ENCODE measurements at places on chromosomes 3 and 15.
A peak's percentile ranks its signal among the peaks of the same experiment; 100 is the strongest.

DNA sequence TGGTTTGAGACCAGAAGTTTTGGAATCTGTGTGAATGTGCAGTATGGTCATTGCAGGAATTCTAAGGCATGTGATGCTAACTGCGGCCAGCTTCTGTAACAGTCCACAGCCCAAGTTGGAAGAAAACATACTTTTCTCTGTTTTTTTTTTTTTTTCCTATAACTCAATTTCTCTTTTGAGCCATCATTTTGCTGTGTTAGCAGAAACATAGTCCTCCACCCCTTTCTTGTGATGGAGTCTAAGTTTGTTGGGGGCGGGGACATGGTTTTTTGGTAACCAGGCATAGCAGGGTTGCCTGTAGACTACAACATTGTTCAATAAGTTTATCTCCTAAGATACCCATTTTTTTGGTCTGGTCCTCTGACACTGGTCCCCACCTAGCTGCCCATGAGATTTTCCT, 223.2 kb upstream of the ONECUT1 start:
- no peak for DNase-seq

- peak; percentile 15 for DNase-seq
Measured at GRCh38 chr15:33547876-33548275, 237.1 kb downstream of the RYR3 start.

DNA sequence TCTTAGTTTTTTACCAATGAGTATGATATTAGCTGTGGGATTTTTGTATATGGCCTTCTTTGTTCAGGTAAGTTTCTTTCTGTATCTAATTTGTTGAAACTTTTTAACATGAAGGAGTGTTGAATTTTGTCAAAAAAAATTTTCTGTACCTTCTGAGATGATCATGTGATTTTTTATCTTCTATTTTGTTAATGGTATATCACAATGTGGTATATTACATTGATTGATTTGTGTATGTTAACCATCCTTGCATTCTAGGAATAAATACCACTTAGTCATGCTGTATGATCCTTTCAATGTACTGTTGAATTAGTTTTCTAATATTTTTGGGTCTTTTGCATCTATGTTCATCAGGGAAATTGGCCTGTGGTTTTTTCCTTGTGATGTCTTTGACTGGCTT, 92.5 kb upstream of the MNS1 start:
- no peak for DNase-seq

DNA sequence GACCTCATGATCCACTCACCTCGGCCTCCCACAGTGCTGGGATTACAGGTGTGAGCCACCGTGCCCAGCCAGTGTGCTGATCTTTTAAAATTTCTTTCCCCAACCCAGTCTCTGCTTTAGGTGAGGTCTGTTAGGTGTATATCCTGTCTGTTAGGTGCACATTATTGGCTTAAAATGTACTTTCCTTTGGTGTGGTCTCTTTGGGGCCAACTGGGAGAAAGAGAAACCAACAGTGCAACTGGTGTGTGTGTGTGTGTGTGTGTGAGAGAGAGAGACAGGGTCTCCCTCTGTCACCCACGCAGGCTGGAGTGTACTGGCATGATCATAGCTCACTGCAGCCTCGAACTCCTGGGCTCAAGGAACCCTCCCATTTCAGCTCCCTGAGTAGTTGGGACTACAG, 50.3 kb upstream of the GNB5 start:
- no peak for DNase-seq

DNA sequence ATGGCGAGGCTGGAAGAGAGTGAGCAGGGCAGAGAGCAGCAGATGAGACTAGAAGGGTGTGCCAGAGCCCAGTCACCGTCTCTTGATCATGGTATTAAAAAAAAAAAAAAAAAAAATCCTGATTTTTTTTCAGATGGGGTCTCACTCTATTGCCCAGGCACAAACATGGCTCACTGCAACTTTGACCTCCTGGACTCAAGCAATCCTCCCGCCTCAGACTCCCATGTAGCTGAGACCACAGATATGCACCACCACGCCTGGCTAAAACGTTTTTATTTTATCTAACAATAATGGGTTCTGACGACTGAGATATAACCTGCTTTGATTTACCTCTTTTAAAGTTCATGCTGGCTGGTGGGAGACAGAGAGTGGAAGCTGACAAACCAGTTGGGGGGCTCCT, 4.0 kb downstream of the GNB4 start:
- DNase-seq: no peak

GRCh38 chr3:126523745-126524428, at the start of gene CHST13:
CHST13 (plus strand) TSS chr3:126524155; CDS start chr3:126524333, 178 bp downstream.
- peak; percentile 12 for DNase-seq

GRCh38 chr15:85542895-85543331, 162.5 kb downstream of the AKAP13 start:
- DNase-seq: peak; percentile 29

DNA sequence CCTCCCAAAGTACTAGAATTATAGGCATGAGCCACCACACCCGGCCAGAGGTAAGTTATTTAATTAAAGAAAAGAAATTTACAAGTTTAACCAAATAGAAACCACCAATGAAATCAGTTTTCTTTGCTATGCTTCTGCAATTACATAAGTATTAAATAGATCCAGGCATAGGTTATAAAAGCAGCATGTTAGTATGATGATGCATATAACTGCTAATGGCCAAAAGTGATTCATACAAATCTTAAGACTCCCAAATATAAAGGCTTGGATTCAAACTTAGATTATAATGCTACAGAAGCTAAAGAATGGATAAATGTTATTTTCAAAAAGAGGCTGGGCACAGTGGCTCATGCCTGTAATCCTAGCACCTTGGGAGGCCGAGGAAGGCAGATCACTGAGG, 32.8 kb upstream of the HDC start:
- no peak for DNase-seq

GRCh38 chr3:149618151-149619123, 39.4 kb downstream of the WWTR1 start:
- no peak for DNase-seq

GRCh38 chr15:70672081-70672480, 91.3 kb downstream of the UACA start:
- DNase-seq: no peak

- no peak for DNase-seq
Measured at GRCh38 chr3:7646851-7647250, 785.9 kb downstream of the GRM7 start.

DNA sequence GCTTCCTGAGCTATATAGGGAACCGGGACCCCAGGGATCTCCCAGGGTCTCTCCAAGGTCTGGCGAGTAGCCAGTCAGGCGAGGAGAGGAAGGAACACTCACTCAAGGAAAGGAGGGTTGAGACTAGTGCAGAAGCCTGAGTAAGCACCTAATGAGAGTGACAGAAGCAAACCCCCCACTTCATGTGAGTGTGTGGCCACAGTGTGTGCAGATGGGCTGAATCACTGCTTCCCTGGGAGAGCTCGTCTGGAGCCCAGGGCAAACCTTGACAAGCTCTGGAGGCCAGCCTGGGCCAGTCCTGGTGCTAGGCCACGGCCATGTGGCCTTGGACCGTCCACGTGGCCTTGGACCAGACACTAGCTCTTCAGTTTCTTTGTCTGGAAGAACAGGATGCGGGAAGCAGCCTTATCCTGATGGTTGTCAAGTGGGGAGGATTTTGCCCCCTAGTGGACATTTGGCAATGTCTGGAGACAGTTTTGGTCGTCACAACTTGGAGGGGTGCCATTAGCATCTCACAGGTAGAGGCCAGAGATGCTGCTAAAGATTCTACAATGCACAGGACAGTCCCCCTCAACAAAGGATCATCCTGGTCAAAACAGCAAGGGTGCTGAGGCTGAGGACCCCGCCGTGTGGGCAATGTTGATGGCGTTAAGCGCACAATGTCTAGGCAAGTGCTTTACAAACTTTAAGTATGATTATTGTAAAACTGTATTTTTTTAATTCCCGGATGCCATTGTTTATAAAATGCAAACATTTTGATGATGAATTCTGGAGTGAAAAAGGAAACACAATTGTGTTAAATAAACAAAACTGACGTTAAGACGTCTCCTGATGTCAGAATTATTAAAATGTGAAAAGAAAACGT, 34.8 kb upstream of the CTSH start:
- DNase-seq: peak; percentile 42

- no peak for DNase-seq
Measured at GRCh38 chr15:73686781-73687256, 2.6 kb downstream of the CD276 start.

GRCh38 chr15:41940441-41940857, 31.9 kb downstream of the EHD4 start:
- peak; percentile 75 for DNase-seq

DNA sequence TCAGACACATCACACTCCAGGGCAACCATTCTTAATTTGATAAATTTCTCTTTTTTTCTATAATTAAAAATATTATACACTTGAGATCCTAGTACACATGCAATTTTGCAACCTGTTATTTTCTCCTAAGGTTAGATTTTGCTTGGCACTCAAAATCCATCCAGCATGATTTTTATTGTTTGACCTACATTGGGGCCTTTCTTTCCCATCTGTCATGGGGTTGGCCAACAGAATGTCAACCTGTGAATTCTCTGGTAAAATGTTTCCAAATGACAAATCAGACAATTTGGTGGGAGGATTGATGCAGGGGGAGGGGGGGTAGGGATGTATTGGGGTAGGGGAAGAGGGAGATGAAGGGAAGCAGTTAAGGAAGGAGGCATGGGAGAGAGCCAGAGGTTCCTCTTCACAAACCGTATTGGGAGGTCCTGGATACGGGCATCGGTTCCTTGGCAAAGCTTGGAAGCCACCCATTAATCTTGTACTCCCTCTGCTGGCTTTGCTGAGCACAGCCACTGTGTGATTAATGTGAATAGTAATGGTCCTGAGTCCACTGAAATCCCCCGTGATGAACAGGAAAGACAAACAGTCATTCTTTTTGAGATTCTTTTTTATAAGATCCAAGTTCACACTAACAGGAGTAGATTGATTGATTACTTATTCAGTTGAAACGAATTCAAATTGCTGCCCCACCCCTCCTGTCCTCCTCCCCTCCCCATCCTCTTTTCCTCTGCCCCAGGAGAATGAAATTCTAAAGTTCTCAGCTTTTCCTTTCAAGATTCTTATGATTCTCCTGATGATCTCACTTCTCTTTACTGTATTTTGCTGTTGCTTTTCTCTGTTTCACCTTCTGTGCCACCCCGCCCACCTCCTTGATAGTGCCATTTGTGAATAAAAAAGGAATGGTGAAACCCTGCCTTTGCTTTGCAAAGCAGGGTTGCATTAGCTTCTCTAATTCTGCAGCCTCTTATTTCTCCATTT, 82.2 kb upstream of the SLC25A26 start:
- peak; percentile 30 for DNase-seq

DNA sequence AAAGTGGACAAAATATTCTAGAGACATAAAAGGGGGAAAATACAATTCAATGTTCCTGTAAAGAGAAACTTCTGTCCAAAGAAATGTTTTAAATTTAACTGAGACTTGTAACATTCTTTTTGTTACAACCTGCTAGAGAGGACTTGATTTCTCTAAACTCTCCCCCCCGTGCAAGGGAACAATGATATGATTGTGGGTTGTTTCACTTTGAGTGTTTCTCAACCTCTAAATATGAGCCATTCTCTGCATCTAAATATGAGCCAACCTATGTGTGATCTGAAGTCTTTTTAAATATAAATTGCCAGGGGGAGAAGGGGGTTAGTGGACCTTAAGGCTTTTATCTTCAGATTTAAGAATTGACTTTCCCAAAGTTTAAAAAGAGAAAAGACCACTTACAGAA, 14.6 kb downstream of the ZNF860 start:
- no peak for DNase-seq

DNA sequence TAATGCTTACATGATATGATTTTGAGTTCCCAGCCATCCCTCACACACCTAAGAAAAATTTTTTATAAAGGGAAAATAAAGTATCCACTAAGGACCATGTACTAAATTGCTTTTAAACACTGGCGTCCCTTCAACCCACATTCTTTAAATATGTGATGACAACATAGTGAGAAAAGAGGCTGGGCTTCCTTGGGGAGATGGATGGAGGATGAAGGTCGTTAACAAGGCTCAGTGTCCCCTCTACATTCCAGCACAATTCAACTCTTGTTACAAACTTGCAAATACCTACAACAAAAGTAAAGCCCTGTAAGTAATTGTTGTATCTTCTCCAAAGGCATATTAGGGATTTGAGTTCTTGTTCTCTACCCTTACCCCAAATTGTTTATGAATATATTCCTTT, 87.2 kb upstream of the SLC4A7 start:
- DNase-seq: no peak

GRCh38 chr15:31477301-31477700, 150.7 kb downstream of the KLF13 start:
- no peak for DNase-seq

DNA sequence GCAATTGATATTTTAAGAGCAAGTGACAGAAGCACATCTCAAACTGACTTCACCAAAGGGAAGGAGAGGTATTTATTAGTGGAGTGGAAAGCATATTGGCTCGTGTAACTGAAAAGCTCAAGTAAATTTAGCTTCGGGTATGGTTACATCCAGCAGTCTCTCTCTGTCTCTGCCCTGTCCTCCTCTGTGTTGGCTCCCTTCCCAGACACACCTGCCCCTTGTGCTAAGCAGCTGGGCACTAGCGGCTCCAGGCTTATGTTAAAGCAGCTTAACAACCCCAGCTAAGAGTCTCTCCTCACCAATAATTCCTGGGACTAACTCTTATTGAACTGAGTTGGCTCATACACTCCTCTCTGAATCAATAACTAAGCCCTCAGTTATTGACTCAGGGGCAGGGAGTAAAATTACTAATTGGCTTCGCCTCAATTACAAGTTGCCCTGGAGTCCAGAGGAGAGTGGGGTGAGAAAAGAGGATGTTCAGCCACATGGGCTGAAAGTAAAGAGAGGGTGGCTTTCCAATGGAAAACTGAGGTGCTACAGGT, 12.8 kb upstream of the SH3BP5 start:
- no peak for DNase-seq

GRCh38 chr3:48633743-48634142, 1.5 kb downstream of the SLC26A6 start:
- DNase-seq: no peak

DNA sequence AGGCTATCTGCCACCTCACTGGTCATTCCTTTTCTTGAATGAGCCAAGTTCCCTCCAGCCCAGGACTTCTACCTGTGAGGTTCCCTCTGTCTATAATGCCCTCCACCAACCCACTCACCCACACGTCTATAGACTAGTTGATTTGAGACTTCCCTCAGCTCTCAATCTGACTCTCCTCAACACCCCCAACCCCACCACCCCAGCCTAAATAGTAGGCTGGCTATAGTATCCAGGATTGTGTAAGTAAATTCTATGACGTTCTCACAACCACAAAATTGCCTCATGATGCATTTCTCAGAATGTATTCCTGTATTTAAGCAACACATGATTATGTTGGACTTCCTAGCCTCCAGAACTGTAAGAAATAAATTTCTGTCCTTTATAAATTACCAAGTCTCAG, 2.2 kb downstream of the PLSCR1 start:
- peak; percentile 14 for DNase-seq

DNA sequence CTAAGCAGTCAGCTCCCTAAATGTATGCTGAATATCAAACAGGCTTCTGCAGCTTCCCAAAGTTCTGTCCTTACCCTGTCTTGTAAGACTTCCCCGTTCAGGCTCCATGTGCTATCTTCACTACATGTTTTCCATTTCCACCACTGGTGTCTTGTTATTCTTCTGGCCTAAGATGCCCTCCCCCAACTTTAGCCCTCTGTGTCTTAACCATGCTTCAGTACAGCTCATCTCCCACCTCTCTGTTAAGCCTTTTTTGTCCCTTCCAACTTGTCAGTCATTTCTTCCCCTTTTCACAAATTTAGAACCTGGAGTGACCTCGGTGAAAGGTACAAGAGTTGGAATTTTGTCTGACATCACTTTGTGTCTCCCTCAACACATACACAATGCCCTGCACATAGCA, 151.7 kb upstream of the TBL1XR1 start:
- DNase-seq: no peak

Data from activated CD4-positive, alpha-beta T cell treated with anti-CD3 and anti-CD28 coated beads for 48 hours (primary cell).